ENCODE measurements at places on chromosomes 16 and 17.

- DNase-seq, result no peak
Measured at GRCh38 chr16:29112755-29113347, 128.0 kb downstream of the LAT start.

DNA sequence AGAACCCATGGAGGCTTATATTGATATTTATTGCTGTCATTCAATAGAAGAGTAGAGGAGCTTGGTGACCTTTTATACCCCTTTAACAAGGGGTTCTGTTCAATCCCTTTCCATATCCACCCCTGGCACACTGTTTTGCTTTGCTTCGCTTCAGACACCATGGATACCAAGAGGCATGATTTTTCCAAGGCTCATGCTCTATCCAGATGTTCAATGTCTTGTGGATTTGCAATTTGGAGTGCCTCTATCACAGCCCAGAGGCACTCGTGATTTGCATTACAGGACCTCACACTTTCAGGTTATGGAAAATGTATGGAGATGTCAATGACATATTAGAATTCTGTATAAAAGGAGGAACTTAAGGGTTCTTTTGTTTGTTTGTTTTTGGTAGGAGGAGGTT, 21.5 kb downstream of the CFAP20 start:
- no peak for DNase-seq

GRCh38 chr16:8796469-8797363, 723 bp downstream of the TMEM186 start:
- no peak for DNase-seq

GRCh38 chr16:17370731-17371285, 100.0 kb downstream of the XYLT1 start:
- no peak for DNase-seq

- DNase-seq, result no peak
Measured at GRCh38 chr17:33753452-33753851, 460.4 kb upstream of the ASIC2 start.

DNA sequence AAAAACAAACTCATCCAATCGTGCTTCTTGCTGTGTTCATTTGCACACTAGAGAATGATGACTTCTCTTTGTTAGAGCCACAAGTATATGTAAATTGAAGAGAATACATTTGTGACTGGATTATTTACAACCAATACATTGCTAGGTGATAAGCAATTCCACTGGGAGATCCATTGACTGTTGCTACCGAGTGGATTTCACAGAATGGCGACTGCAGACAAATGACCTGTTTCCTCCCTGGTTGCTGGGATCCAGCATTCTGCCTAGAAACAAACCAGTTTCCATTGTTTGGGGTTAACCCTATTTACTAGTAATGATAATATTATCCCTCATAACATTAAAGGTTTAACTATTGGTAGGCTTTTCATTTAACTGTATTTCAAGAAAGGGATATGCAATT, 36.9 kb upstream of the CPHXL start:
- no peak for DNase-seq

DNA sequence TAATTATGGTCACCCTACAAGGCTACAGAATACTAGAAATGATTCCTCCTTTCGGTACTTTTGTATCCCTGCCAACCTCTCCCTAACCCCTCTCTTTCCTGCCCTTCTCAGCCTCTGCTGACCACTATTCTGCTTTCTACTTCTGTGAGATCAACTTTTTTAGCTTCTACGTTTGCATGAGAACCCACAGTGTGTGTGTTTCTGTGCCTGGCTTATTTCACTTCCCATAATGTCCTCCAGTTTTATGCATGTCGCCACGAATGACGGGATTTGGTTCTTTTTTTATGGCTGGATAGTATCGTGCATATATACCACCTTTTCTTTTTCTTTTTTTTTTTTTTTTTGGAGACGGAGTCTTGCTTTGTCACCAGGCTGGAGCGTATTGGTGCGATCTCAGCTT, 92.1 kb downstream of the RAP1GAP2 start:
- no peak for DNase-seq

GRCh38 chr17:76421044-76421407, 31.9 kb downstream of the UBE2O start:
- DNase-seq, result no peak

- DNase-seq, result no peak
Measured at GRCh38 chr17:59828478-59828760, 64.3 kb downstream of the TUBD1 start.

- DNase-seq, result no peak
Measured at GRCh38 chr17:81116704-81117103, 48.6 kb upstream of the PVALEF start.

DNA sequence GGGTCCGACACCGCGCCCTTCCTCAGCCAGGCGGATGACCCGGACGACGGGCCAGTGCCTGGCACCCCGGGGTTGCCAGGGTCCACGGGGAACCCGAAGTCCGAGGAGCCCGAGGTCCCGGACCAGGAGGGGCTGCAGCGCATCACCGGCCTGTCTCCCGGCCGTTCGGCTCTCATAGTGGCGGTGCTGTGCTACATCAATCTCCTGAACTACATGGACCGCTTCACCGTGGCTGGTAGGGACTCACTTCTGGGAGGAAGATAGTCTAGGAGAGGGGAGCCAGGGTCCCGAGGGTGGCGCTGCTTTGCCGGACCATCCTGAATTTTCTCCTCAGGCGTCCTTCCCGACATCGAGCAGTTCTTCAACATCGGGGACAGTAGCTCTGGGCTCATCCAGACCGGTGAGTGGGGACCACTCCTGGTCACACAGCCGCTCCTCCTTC, 601 bp downstream of the SPNS1 start:
- DNase-seq, result no peak

DNA sequence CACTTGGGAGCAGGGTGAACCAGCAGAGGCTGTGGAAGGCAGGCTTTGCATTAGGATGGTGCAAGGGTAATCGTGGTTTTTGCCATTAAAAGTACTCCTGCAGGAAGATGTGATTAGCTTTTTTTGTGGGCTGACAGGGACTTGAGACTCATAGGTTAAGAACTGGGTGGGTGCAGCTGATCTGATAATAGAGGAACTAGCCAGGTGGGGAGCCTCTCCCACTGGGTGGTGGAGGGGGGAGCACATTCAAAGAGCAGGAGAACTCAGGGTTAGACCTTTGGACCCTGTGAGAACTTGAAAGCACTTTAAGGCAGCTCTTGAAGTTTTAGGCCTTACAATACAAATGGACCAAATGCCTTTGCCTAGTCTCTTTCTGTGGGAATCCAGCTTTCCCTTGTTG, 32.4 kb downstream of the CCL4 start:
- no peak for DNase-seq

DNA sequence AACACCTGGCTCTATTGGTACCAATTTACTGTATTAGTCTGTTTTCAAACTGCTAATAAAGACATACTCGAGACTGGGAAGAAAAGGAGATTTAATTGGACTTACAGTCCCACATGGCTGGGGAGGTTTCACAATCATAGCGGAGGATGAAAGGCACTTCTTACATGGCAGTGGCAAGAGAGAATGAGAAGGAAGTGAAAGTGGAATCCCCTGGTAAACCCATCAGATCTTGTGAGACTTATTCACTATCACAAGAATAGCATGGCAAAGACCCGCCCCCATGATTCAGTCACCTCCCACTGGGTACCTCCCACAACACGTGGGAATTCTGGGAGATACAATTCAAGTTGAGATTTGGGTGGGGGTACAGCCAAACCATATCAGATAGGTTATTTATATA, 22.6 kb upstream of the GOSR1 start:
- DNase-seq, result no peak

DNA sequence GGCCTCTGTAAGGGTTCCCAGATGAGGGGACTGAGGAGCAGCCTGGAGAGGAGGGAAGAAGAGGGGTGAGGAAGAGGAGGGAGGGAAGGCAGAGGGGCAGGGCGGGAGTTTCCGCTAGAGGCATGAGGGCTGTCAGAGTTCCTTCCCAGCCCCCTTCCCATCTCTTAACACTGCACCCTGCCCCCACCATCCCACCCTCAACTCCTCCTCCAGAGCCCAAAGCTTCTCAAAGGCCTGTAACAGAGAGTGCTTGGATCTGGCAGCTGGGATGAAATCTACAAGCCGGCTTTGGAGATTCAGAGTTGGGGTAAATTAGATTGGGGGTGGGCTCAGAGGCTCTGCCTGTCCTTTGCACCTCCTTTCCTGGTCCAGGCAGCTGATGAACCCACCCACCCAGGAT, 57.3 kb upstream of the DLX4 start:
- DNase-seq, result no peak

- DNase-seq, result no peak
Measured at GRCh38 chr16:84633622-84634021, 14.7 kb upstream of the KLHL36 start.

DNA sequence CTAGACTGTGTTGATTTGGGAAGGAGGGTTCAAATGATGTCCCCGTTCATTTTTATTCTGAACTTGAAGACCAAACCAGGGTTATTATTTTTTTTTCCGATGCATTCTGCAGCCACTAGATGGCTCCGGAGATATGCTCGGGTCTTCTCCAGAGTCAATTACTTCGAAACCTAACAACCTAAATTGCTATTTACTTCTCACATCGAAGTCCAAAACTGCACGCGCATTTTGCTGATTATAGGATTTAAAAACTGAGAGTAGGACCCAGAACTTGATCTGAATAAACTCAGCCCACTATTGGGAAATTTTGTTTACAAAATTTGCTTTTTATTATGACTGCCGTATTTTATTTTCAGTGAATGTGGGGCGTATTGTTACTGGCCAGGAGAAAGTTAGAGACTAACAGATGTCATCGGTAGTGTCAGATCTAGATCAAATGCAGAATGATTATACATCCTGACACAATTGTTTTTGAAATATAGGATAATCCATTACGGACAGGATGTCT, 263.8 kb downstream of the HS3ST3A1 start:
- peak; percentile 72 for DNase-seq

GRCh38 chr16:1220841-1221627, 4.0 kb downstream of the TPSG1 start:
- no peak for DNase-seq

GRCh38 chr17:75864448-75864871, 9.3 kb upstream of the WBP2 start:
- peak; percentile 52 for DNase-seq

DNA sequence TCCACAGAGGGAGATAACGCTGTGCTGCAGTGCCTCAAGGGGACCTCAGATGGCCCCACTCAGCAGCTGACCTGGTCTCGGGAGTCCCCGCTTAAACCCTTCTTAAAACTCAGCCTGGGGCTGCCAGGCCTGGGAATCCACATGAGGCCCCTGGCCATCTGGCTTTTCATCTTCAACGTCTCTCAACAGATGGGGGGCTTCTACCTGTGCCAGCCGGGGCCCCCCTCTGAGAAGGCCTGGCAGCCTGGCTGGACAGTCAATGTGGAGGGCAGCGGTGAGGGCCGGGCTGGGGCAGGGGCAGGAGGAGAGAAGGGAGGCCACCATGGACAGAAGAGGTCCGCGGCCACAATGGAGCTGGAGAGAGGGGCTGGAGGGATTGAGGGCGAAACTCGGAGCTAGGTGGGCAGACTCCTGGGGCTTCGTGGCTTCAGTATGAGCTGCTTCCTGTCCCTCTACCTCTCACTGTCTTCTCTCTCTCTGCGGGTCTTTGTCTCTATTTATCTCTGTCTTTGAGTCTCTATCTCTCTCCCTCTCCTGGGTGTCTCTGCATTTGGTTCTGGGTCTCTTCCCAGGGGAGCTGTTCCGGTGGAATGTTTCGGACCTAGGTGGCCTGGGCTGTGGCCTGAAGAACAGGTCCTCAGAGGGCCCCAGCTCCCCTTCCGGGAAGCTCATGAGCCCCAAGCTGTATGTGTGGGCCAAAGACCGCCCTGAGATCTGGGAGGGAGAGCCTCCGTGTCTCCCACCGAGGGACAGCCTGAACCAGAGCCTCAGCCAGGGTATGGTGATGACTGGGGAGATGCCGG, 769 bp downstream of the CD19 start:
- no peak for DNase-seq

DNA sequence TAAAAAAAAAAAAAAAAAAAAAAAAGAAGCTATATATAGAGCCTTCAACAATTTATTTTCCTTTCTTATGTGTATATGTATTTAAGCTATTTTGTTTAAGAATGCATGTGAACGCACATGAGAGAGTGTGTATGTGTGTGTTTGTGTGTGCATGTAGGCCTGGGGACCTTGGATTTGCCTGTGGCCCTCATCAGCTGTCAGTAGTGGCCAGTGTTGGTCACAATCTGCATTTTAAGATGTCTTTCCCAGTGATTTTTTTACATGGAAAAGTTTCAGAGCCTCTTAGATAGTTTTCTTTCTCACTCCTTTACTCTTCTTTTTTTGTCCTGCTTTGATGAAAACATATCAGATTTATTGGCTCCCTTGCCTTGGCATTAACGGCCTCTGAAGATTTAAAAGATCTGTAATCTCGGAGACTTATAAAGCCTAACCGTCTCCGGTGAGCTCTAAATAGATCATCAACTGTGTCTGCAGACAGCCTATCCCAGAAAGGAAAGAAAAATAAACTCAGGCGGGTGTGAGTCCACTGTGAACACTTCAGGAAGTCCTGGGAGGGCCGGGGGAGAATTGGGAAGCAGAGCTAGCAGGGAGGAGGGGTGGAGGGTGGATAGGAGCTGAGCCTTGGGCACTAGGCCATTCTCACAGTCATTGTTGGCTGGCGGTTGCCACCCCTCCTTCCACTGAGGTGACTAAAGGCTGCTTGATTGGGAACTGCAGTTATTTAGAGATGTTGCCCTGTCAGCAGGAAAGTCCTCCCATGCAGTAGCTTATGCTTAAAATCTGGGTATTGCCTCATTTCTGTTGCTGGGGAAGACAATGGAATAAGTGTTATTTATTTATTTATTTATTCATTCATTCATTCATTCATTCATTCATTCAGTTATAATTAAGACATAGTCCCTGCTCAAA, 86.8 kb downstream of the WWP2 start:
- no peak for DNase-seq

GRCh38 chr17:49521471-49522356, 26.6 kb downstream of the NGFR start:
- no peak for DNase-seq

GRCh38 chr16:78744796-78745107, 645.3 kb downstream of the WWOX start:
- DNase-seq, result no peak

GRCh38 chr17:75262112-75262606, 480 bp downstream of the MRPS7 start:
- DNase-seq, result no peak

GRCh38 chr17:58706351-58707140, 14.1 kb downstream of the RAD51C start:
- no peak for DNase-seq

- no peak for DNase-seq
Measured at GRCh38 chr16:9090101-9090959, 1.1 kb upstream of the HAPSTR1 start.

DNA sequence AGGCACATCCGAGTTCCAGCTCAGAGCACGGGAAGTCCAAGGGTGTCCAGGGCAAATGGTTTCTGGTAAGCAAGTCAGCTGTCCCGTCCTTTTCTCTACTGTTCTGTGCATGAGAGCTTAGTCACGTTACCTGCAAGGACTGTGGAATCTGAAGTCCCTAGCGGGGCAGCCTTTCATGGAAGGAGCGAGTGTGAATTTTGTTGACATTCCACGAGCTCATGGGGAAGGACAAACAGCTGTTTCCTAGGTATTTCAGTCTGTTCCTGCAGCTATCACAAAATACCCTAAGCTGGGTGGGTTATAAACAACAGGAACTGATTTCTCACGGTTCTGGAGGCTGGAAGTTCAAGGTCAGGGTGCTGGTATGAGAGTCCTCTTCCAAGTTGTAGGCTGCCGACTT, 109.2 kb downstream of the SDR42E1 start:
- no peak for DNase-seq

GRCh38 chr17:2871720-2872119, 75.5 kb downstream of the RAP1GAP2 start:
- DNase-seq, result no peak

GRCh38 chr16:11162586-11163268, 93.3 kb downstream of the SOCS1 start:
- no peak for DNase-seq
